ENCODE measurements at places on chromosomes 4 and X.

DNA sequence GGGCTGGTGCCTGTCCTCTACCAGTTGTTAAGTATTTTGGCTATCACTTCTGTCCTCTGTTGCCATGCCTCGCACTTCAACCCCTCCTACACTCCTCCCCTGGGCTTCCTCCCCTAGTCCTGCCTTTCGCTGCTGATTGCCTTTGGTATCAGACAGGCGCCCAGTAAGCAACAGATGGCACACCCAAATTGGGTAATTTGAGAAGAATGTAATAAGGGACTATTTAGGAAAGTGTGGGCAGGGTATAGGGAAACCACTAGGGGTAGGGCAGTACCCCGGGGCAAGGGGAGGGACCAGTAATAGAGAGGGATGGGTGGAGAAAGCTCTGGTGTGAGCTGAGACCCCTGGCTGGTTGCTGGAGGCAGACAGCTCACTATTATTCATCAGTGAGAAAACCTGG is 172.7 kb upstream of the USP9X start:
- DNase-seq: no peak

DNA sequence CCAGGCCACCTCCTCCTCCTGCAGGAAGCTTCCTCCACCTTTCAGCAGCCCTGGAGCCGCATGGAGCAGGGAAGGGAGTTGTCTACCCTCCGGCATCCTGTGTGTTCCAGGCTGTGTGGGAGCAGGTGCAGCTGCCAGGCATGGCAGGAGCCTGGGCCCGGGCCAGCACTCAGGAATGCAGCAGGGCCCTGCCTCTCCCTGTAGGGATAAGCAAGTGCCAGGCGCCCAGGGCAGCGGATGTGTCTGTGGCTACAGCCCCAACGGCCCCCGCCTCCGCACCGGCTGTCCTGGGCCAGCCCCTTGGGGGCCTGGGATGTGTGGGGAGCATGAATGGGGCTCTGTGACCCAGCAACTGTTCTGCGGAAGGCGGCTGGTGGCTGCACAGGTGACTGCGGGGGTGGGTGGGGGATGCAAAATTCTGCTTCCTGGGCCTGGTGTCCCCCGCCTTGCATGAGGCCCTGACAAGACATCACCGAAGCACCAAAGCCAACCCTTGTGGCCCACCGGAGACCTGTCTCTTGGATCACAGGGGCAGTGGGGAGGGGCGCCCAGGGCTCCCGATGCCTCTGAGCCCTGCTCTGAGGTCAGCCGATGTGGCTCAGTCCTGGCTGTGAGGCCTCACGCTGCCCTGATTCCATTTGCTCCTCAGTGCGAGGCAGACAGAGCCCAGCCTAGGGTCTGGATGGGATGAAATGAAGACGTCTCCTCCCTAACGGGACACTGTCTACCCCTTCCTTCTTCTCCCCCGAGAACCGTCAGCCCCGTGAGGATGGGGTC is 1.4 kb upstream of the DOK7 start:
- DNase-seq: no peak

DNA sequence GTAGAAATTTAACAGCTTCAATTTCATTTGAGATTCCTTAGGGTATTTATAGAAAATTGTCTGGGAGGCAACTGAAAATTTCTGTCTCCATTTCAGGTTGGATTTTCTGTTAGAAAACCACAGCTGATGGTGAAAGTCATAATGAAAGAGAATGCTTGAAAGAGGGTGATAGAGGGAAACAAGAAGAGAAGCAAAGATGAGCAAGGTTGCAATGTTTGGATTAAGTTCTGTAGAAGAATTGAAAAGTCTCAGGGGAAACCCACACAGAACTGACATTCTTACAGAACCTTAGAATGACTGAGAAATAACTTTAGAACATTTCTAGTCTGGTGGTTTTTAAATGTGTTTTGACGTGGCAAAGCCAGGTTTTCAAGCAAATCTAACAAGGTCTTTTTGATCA is 14.7 kb downstream of the GBA3 start:
- DNase-seq: no peak

- no peak for DNase-seq
Measured at GRCh38 chrX:56033495-56034180, 198.5 kb upstream of the KLF8 start.

DNA sequence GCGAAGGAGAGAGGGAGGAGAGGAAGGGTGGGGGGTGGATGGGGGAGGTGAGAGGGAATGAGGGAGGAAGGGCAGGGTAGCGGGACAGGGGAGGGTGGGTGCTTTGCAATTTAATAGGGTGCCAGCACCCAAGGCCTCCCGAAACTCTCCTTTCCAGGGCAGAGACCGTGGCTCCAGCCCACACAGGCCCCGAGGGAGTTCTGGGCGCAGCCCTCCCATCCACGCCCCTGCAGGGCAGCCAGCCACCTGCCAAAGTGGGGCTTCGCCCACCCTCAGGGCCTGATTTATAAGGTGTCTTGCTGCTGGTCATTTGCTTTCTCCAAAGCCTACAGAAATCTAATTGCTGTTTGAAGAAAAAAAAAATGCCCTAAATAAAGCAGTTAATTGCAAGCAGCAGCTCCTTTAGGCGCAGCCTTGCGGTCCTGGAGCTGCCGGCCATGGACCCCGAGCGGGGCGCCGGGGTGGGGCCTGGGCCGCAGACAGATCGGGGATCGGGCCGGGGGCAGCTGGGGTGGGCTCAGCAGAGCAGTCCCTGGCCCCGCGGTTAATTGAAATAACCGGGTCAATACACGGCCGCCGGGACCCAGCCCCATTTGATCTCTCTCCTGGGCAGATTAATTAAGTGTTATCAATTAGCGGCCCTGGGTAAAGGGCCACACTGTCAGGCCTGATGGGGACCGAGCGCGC is 106.0 kb upstream of the NKX1-1 start:
- DNase-seq: no peak

DNA sequence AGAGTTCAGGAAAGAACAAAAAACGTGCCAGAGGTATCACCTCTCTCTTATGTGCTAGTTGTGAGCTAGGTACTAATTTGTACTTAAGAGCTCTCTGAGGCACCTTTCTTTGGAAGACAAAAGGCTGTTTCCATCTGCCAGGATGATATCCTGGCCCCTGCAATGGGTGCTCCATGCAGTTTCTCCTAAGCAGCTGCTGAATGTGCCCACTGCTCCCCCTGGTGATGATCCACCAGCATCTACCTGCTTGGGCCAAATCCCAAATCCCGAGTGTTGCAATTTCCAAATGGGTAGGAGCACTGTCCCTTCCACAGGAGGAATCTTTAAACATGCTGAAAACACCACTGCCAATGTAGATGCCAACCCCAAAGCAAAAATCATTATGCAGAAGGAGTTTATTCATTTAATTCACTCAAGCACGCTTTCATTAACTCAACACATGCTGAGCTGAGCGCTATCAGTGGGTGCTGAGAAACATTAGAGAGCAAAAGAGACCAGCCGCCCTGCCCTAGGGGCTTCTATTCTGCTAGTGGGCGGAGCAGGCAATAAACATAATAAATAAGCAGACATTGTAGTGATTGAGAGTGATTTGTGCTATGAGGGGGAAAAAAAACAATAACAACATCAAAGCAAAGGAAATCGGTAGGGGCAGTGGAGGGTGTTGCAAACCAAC is 69.6 kb upstream of the C4orf50 start:
- DNase-seq: no peak

DNA sequence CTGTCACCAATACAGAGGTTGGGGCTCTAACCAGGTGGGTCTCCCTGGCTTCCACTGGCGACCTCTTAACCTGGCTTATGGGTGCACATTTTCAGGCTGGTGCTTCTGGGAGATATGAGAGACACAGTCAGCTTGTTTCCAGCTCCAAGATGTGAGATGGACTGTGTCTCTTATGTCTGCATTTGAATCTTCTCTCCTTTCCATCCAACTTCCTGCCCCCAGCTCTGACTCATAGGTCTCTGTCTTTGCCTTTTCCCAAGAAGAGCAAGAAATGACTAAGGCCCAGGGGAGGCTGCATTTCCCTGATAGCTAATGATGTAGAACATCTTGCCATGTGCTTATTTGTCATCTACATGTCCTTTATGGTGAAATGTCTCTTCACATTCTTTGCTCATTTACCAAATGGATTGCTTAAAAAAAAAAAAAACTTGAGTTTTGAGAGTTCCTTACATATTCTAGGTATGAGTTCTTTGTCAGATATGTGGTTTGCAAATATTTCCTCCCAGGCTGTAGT is 3.2 kb upstream of the UXT start:
- peak; percentile 58 for DNase-seq

- peak; percentile 54 for DNase-seq
Measured at GRCh38 chr4:88706574-88706973, 8.9 kb upstream of the NAP1L5 start.

- no peak for DNase-seq
Measured at GRCh38 chr4:73844345-73844744, 7.9 kb downstream of the CXCL6 start.

- DNase-seq: no peak
Measured at GRCh38 chr4:156195914-156196313, 242.2 kb upstream of the CTSO start.

Measured in COLO829 (cell line).